Hematopoietic multipotent progenitor cell treated with erythropoietin and hydrocortisone succinate and interleukin-3 and kit ligand, for 4 days (in vitro differentiated cells): ENCODE measurements at places on chromosomes 6 and 20.

DNA sequence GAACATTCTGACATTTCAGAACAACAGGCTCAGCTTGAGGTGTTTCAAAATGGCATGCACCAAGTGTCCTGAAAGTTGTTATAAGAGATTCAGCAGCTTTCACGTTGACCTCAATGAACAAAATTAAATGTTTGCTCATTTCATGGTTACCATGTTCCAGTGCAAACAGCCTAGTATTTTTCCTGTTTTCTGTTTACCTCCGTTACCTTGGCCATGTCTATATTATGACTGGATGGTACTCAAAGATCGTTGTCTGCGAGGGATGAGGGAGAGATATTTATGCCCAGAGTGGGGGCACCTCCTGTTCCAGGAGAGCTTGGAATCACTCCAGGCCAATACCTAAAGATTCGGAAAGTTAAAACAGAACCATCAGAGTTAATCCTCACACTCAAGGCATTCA lies 83.8 kb upstream of the SASH1 start:
- no peak for DNase-seq

DNA sequence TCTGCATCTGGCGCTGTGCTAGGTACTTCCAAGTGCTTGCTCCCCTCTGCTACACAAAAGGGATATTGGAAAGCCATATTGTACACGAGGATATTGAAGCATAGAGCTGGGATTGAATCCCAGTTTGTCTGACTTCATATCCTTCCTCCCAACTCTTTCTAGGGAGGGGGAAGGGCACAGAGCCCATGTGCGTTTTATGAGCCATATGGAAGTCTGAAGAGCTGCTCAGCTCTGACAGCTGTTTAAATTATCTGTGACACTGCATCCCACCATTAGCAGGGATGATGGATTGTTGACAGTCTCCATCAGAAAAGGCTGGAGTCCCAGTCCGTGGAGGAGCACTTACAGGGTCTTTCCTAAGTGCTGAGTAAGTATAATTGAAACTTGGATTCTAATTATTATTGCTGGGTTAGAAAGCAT lies 18.4 kb downstream of the TIAM2 start:
- no peak for DNase-seq

DNA sequence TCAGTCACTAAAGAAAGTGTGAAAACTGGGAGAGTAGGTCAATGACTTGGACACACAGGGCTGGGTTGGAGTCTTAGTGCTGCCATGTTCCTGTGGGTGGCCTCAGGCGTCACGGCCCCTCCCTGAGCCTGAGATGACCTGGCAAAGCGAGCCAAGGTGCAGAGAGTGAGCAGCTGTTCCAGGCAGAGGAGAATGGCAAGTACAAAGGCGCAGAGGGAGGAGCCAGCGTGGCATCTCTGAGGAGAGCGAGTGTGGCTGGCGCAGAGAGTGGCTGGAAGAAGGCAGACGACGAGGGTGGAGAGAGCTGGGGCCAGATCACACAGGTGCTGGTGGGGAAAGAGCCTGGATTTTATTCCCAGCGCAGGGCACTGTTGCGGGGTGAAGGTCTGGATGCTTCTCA lies 20.6 kb upstream of the CHMP4B start:
- DNase-seq: no peak

DNA sequence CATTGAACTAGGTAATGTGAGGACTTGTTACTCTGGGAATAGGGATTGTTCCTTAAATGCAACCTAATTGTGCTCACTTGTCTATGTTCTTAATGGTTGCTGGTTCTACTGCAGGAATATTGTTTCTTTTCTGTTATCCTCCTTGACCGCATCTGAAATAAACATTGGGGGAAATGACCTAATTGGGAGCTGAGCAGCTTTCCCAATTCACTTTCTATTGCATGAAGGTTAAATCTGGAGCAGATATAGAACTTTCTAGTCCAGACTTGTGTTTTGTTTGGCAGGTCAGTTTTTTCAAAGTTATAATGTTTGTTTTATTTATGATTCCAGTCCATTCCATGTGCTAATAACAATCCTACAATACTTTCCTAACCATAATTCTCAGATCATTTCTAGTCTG lies 981.0 kb upstream of the CITED2 start:
- DNase-seq: no peak

GRCh38 chr6:21478411-21478810 lies 115.1 kb upstream of the SOX4 start:
- DNase-seq: no peak

GRCh38 chr6:14284969-14285590 lies 167.5 kb downstream of the CD83 start:
- no peak for DNase-seq
